AG04449 (cell line): ENCODE measurements at places on chromosomes 12 and 14.

DNA sequence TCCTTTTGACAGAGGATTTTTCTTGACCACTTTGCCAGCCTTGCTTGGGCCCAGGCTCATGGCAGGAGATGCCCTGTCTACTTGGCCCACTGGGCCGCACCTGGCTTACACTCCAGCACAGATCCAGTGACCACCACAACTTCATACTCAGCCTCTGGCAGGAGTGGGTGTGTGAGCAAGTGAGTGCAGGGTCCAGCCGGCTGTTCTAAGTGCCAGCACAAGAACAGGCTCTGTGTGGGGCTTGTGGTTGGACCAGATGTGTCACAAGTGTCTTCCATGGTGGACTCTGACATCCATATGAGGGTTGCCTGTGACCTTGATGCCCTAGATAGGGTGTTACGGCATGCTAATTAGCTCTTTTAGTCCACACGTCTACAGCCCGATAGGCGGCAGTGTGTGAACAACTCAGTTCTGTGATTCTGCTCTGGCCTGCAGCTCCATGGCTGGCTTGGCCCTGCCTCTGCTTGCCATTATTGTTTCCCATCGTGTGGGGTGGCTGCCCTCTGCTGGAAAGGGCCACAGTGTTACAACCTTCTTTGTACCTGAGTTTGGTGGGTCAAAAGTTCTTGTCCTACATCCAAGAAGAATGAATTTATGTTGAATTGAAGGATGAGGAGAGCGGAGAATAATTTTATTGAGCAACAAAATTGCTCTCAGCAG is 1089.1 kb downstream of the SLC6A15 start:
- DNase-seq = no peak

DNA sequence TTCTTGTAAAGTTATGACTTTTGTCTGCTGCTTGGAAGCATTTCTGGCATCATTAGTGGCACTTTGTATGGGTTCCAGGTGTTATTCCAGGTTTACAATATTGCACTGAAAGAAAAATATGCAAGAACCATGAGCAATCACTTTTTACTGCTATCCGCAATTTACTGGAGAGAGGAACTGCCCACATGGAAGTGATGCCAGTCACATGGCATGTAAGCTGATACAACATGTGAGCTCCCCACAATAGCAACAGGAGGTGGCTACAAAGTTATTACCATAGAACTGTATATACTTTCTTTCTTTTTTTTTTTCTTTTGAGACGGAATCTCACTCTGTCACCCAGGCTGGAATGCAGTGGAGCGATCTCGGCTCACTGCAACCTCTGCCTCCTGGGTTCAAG is 1012.1 kb downstream of the BCL11B start:
- DNase-seq = no peak

GRCh38 chr14:49928015-49928414 is 35.1 kb downstream of the ARF6 start:
- DNase-seq = no peak

GRCh38 chr12:6540181-6540877 is 6.0 kb downstream of the GAPDH start:
- DNase-seq = no peak

DNA sequence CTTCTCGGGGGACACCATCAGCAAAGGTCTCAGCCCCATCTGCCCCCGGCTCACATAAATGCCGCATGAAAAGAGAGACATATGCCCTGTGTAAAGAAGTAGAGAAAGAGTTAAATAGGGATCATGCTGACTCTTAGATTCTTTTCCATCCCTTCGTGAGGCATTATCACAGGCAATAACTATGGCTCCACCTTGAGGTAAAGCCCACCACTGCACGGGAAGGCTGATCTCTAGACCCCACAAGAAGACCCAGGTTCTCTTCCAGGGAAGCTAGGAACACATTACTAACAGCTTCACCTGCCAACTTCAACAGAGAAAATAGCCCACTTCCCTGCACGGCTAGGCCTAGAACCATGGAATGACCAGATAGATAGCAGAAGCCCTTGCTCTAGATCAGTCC is 14.1 kb upstream of the NOP2 start:
- no peak for DNase-seq

GRCh38 chr14:70735043-70735442 is 74.3 kb downstream of the MAP3K9 start:
- no peak for DNase-seq

- DNase-seq = no peak
Measured at GRCh38 chr12:56216461-56216860, 5.3 kb downstream of the RNF41 start.

DNA sequence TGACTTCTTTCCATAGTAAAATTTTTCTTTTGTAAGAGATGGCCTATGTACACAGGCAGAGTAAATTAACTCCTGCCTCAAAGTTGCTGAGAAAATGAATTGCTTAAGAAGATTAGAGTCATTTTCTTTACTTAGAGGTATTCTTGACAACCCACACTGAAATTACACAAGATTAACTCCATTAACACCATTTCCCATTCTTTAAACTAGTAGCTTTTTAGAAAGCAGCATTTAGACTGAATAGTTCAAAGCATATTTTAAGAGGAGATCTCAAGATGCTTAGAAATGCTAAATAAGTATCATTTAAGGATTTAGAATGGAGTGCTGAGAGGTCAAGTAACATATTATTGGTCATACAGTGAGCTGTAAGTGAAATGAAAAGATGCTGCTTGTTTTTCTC is 35.5 kb downstream of the PUS7L start:
- DNase-seq = no peak

- no peak for DNase-seq
Measured at GRCh38 chr12:60230056-60230455, 634.2 kb downstream of the SLC16A7 start.

DNA sequence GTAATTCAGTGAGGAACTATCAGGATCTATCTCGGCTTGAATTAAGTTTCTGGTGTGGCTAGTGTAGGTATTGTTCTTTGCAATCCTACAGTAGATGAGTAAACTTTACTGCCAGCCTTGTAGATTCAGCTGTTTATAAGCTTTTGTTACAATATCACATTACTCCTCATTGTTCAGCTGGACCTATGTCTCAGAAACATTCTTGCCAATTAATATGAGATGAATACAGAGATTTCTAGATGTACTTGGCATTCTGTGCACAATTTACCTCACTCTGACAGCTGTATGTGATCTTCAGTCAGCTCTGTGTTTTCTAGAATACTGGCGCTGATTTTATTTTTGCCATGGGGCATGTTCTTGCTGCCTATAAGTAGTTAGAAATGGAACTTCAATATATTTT is 55.7 kb downstream of the METTL25 start:
- no peak for DNase-seq

DNA sequence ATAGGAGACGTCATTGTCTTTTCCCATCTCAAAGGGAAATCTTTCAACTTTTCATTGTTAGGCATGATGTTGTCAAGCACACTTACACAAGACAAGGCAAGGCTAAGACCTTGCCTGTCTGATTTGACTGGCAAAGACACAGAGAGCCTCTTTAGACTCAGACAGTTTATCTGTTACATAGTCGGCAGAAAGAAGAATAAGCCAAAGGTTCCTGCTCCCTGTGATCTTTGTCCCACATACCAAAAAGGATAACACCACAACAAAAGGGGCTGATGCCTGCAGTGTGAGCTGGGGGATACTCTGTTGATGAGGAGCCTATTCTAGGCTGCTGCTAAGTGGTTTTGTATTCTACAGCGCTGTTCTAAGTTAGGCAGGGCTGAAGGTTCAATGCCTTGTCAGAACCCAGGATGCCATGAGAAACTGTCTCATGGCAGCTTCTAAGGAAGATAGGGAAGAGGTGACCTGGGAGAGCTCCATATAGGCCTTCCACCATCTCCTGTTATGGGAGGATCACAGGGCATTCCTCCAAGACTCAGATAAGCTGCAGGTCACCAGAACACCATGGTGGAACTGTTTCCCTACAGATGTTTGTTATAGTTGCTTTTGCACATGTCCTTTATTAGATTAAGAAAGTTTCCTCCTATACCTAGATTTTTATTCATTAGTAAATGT is 12.7 kb downstream of the ERC1 start:
- no peak for DNase-seq

- DNase-seq = no peak
Measured at GRCh38 chr14:71003156-71003555, 95.9 kb downstream of the PCNX1 start.

- no peak for DNase-seq
Measured at GRCh38 chr12:78966926-78967325, 102.4 kb downstream of the SYT1 start.

DNA sequence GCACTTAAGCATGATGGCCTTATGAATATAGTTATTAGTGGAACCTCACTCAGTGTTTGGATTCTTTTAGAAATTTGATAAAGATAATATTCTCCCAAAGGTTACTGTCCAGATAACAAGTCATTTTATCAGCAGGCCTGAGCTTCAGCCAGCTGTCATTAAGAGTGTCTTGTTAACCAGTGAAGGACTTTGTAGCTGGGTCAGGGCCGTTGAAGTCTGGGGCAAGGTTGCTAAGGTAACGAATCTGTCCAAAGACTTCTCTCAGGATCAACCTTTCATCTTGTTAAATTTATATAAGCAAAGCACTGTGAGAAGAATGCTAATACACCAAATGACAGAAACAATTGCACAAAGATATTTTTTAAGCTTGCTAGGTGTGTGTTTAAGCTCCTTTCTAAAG is 271.3 kb upstream of the TMPO start:
- no peak for DNase-seq

DNA sequence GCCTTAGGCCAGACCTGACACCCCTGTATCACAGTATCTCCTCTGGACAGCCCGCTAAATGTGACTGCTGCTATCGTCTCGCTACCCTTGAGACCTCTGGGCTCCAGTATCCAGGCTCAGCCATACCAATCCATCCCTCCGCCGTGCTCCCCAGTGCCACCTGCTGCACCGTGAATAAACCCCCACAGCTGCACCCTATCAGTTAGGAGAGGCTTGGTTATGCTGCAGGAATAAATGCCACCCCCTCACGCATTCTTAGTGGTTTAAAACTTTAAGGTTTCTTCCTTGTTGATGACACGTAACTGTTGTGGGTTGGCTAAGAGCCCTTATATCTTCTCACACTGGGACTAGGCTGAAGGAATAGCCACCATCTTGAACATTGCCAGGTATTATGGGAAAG is 12.1 kb downstream of the CCDC63 start:
- DNase-seq = no peak

DNA sequence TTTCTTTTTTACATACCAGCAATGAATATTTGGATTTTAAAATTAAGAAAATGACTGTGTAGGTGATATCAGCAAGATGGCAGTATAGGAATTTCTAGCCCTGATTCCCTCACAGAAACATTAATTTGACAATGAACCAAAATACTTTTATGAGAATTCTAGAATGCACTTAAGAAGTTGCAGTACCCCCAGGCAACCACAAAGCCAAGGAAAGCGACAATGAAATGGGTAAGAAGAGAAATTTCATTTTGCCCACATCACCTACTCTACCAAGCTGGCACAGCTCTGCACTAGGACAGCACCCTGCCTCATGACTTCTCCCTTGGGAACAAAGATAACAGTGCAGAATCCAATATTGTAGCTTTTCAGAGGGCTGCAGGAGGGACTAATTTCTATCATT is 6.6 kb downstream of the OR9K2 start:
- no peak for DNase-seq

DNA sequence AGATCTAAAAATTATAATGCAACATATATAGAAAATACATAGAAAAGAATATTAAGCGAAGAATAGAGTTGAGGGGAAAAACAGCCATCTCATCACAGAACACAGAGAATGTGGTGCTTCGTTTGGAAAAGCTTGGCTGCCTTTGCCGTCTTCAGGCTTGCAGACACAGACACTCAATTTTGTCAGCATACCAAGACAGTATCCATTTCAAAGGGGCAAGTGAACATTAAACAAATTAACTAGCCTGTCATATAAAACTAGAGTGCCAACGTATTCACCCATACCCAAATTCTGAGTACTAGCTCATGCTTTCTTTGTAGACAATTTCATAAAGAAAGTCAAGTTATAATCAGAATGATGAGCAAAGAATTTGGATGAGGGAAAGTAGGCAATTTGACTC is 40.5 kb downstream of the DMAC2L start:
- no peak for DNase-seq

DNA sequence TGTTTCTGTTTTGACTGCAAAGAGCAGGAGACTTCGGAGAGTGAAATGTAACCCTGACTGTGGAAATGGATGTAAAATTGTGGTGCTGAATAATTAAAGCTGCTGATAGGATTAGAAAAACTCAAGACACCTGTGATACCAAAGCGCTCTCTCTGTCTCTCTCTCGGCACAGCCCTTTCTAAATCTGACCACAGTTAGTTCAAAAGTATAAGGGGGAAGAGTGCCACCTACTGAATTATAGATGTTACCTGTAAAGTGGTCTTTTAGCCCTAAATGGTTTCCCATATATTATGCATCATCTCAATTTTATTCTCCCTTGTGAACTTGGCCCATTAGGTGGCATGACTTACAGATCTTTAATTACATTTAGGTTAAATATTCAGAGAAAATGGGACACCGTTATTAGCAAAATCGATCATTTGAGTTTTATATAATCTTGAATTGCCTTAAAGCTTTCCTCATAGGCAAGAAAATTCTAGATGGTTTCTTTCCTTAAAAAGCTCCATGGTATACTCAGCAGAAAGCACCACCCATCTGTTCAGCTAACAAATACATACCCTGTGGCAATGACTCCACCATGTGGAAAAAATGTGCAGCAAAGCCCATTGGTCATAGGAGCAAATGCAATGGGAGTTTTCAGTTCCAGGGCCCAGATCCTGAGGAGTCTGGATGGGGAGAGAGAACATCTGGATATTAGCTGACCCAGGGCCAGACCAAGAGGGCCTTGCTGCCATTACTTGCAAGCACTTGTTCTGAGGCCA is 18.1 kb downstream of the RFC5 start:
- DNase-seq = no peak

- DNase-seq = no peak
Measured at GRCh38 chr12:123100882-123101281, 50.0 kb downstream of the PITPNM2 start.

DNA sequence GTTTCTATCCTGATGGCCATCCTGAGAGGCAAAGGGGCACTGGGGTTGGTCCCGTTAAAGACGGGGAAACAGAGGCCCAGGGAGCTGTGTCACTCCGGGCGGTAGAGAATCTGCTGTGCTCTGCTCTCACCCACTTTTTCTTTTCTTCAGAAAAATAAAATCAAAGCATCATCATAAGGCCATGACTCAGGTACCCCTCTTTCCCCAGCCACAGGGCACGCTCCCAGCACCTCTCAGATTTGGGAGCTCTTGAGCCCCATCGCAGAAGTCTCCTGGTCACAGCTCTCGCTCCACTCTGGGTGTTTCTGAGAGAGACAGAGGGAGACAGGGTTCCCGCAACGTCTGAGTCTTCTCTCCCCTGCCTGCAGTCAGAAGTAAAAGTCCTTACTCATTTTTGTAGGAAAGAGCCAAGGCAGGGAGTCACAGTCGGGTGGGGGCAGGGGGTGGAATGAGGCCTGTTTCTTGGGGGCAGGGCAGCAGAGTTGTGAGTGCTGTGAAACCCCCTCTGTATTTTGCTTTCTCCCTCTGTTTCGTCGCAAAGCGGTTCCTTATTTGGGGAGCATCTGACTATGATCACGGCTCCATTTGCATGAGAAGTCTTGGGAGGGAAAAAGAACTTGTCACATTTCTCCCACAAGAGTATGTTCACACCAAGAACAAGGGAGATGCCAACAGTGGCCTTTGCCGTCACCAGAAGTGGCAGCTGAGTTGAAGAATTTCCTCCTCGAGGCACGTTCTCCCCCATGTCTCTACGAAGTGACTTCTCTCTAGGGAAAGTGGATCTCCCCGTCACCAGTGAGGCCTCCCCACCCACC is 139.0 kb downstream of the BCL11B start:
- no peak for DNase-seq
